ENCODE measurements at places on chromosomes 4 and X. TPM values are rescaled to one million over a fixed set of nuclear protein-coding genes. Genes with fewer than 3 reads are reported as not detected.

GRCh38 chr4:150082241-150082640 lies 4.0 kb downstream of the DCLK2 start:
- no peak for DNase-seq
- H3K36me3 ChIP-seq, result no peaks in the 10 kb centered on the region
- peaks cover 34% of the 10 kb centered on the region for H3K27me3 ChIP-seq
- H3K4me3 ChIP-seq, result no peak overlapping the region
- no peak overlapping the region for H3K27ac ChIP-seq

IQSEC2 gene
- total RNA-seq, result 2.3 TPM

BMX gene
- 0.57 TPM for total RNA-seq

GRCh38 chr4:38682336-38682735 lies 18.3 kb downstream of the KLF3 start:
- peaks cover 19% of the 10 kb centered on the region for H3K36me3 ChIP-seq
- no peak overlapping the region for H3K27ac ChIP-seq
- H3K4me1 ChIP-seq, result peaks cover 2% of the 10 kb centered on the region
- no peaks in the 10 kb centered on the region for H3K27me3 ChIP-seq
- DNase-seq, result no peak
- H3K4me3 ChIP-seq, result no peak overlapping the region

DNA sequence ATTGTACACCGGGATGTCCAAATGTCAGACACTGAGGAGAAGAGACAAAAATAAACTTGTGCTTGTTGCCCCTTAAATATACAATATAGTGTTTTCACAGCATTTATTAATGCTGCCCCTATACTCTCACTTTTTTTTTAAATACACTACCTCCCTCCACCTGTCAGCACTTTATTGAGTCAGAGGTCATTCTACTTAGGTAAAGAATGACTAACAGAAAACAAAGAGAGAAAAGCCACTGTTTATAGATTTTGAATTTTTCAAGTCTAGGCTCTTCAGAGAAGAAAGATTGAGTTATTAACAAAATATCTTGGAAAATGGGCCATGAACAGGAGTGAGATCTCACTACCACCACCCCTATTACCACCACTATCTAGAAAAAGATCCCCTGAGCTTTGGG lies 58.1 kb downstream of the NIPAL1 start:
- DNase-seq, result no peak
- H3K4me3 ChIP-seq, result no peak overlapping the region
- no peak overlapping the region for H3K27ac ChIP-seq
- no peaks in the 10 kb centered on the region for H3K27me3 ChIP-seq
- no peaks in the 10 kb centered on the region for H3K4me1 ChIP-seq

MAGEC2 gene
- total RNA-seq, result not detected

DNA sequence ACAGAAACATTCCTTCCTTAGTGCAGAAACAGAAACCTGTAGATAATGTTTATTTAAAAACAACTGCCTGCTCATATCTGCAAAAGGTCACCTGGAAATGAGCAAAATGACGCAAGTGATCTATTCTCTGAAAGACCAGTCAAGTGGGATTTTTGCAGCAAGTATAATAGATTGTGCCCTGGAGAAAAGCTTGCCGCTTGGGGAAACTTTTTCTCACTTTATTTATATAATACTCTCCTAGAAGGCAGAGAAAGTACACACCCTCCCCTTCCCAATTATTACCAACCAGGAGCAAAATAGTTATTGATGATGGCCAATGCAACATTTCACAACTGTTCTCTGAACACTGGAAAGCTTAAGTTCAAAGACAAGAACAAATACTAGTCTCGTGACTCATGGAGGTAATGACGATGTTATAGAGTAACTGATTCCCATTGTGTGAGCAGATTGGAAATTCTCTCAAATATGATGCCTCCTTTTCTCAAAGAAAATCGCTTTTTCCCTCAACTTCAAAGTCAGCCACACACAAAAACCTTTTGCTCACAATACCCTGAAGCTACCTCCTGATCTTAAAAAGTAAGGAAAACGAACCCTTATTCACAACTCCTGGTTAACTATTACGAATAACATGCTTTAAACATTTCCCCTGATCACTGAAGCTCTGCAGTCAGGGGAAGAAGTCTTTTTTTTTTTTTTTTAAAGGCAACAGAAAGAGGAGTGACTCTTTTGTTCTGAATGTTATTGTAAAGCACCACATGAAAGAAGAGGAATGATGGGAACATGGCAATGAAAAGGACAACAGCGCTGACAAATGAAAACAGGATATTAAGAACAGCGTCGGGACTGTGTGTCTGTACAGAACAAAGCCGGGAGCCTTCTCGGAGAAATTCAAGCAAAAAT lies 41.0 kb downstream of the MID1 start:
- H3K4me3 ChIP-seq, result no peak overlapping the region
- H3K36me3 ChIP-seq, result no peaks in the 10 kb centered on the region
- H3K27ac ChIP-seq, result no peak overlapping the region

ARX gene
- not detected for total RNA-seq

NEIL3 gene
- total RNA-seq, result 44.9 TPM

GIMD1 gene
- not detected for total RNA-seq

- H3K4me1 ChIP-seq, result no peaks in the 10 kb centered on the region
- H3K36me3 ChIP-seq, result no peaks in the 10 kb centered on the region
- DNase-seq, result no peak
- H3K27me3 ChIP-seq, result no peaks in the 10 kb centered on the region
- no peak overlapping the region for H3K27ac ChIP-seq
These were observed 66.2 kb upstream of the PGK1 start for GRCh38 chrX:78037881-78038280.

ASB5 gene
- total RNA-seq, result under 0.01 TPM

DNA sequence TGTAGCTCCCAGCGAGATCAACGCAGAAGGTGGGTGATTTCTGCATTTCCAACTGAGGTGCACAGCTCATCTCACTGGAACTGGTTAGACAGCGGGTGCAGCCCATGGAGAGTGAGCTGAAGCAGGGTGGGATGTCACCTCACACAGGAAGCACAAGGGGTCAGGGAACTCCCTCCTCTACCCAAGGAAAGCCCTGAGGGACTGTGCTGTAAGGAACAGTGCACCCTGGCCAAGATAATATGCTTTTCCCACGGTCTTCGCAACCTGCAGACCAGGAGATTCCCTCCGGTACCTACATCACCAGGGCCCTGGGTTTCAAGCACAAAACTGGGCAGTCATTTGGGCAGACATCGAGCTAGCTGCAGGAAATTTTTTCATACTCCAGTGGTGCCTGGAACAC lies 216.4 kb upstream of the TET2 start:
- no peaks in the 10 kb centered on the region for H3K27me3 ChIP-seq
- no peaks in the 10 kb centered on the region for H3K36me3 ChIP-seq
- no peak overlapping the region for H3K27ac ChIP-seq
- H3K4me3 ChIP-seq, result no peak overlapping the region
- DNase-seq, result no peak

Measured in thymus (tissue), 14 donors.